ENCODE measurements at places on chromosomes 11 and 22.

DNA sequence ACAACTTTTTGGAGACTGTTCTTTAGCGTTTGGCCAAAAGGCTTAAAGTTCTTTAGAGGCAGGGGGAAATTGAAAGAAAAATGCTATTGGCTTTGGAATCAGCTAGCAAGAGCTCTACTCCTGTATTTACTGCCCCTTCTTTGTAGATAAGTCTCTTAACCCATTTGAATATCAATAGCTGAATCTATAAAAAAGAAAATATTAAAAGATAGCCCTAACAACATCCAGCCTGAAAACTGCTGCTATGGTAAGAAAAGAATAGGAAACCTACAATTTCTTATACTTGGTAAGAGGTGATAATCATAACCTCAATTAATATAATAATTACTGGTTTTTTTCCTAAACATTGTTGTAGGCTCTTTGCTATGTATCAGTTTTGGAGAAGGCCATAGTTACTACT, at the start of gene OR5B12:
OR5B12 (minus strand) TSS at position 101 of the 400 bp plus-strand sequence. CDS start 2,085 bp downstream, outside the sequence.
- no peak for DNase-seq
- H3K36me3 ChIP-seq = no peaks in the 10 kb centered on the region
- H3K27me3 ChIP-seq = no peaks in the 10 kb centered on the region
- H3K4me1 ChIP-seq = no peaks in the 10 kb centered on the region
- no peak within 1 kb of the TSS for H3K27ac ChIP-seq
- H3K4me3 ChIP-seq = no peak within 1 kb of the TSS

- no peak overlapping the region for H3K27ac ChIP-seq
- H3K36me3 ChIP-seq = no peaks in the 10 kb centered on the region
- no peak for DNase-seq
- H3K27me3 ChIP-seq = peaks cover 53% of the 10 kb centered on the region
- no peak overlapping the region for H3K4me3 ChIP-seq
Observed at GRCh38 chr11:12689029-12689755, 15.0 kb downstream of the TEAD1 start.

- no peaks in the 10 kb centered on the region for H3K36me3 ChIP-seq
- no peak overlapping the region for H3K27ac ChIP-seq
- H3K4me1 ChIP-seq = no peaks in the 10 kb centered on the region
- H3K27me3 ChIP-seq = no peaks in the 10 kb centered on the region
Observed at GRCh38 chr11:17036666-17037658, 22.7 kb upstream of the PLEKHA7 start.

- no peak for DNase-seq
- H3K27ac ChIP-seq = no peak overlapping the region
- H3K27me3 ChIP-seq = no peaks in the 10 kb centered on the region
- no peak overlapping the region for H3K4me3 ChIP-seq
- H3K36me3 ChIP-seq = no peaks in the 10 kb centered on the region
- H3K4me1 ChIP-seq = no peaks in the 10 kb centered on the region
Observed at GRCh38 chr11:92443199-92443598, 218.6 kb downstream of the FAT3 start.

DNA sequence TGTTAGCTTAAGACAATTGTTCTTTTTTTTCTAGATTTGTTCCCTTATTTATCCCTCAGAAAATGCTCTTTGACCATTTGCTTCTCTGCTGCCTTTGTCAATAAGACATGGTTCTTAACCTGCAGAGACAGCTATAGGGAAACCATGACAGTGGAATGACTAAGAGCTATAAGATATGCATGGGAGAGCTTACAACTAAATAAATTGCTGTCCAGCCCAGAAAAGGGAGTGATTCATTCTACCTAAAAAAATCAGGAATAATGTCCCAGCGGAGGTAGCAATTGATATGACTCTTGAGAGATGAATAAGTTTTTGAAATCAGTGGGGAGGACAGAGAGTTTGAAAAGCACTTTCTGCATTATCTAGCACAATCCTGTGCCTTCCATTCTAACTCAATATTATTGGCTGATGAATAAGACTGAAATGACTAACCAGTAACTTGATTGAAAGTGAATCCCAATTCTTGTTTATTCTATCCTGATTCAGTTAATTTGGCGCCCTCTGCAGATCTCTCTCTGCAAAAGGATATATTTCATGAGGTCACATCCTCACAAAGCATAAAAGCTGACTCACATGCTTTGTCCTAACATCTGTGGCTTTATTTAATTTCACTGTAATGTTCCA, 680.5 kb upstream of the API5 start:
- no peaks in the 10 kb centered on the region for H3K36me3 ChIP-seq
- no peak for DNase-seq
- H3K27me3 ChIP-seq = no peaks in the 10 kb centered on the region

- peaks cover 21% of the 10 kb centered on the region for H3K36me3 ChIP-seq
- H3K4me3 ChIP-seq = no peak overlapping the region
- no peak for DNase-seq
- H3K4me1 ChIP-seq = no peaks in the 10 kb centered on the region
- H3K27ac ChIP-seq = no peak overlapping the region
- no peaks in the 10 kb centered on the region for H3K27me3 ChIP-seq
Observed at GRCh38 chr11:74142624-74143023, 28.2 kb downstream of the C2CD3 start.

- no peaks in the 10 kb centered on the region for H3K27me3 ChIP-seq
- peaks cover 2% of the 10 kb centered on the region for H3K36me3 ChIP-seq
- no peak for DNase-seq
- H3K4me3 ChIP-seq = no peak overlapping the region
- no peaks in the 10 kb centered on the region for H3K4me1 ChIP-seq
- no peak overlapping the region for H3K27ac ChIP-seq
Observed at GRCh38 chr11:78131956-78132355, 7.5 kb downstream of the ALG8 start.

DNA sequence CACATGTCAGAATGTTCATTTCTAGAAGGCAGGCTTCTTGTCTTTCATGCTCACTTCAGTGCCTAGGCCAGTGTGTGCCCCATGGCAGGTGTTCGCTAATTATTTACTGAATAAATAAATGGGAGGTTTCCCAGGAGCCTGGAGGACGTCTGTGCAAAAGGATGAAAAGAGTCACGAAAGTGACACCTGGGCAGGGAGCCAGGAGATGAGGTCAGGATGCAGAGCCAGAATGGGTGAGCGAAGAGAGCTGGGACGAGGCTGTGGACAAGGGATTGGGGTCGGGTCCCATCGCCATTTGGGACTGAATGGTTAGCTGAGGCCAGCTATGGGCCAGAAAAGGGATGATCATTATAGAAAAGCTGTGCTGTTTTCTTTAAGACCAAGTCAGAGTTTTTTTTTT, 560.4 kb downstream of the TBC1D22A start:
- no peaks in the 10 kb centered on the region for H3K36me3 ChIP-seq
- no peak overlapping the region for H3K4me3 ChIP-seq
- no peak overlapping the region for H3K27ac ChIP-seq
- no peaks in the 10 kb centered on the region for H3K27me3 ChIP-seq
- DNase-seq = no peak
- H3K4me1 ChIP-seq = no peaks in the 10 kb centered on the region

Data from CD14-positive monocyte (primary cell).